Mesenteric fat pad (tissue), 1 donor: ENCODE measurements at places on chromosomes 3 and 15. TPM values are rescaled to one million over a fixed set of nuclear protein-coding genes. Genes with fewer than 3 reads are reported as not detected.

The FYCO1 gene
- total RNA-seq = 43.5 TPM

The MINAR1 gene
- 0.45 TPM for total RNA-seq

- no peak for DNase-seq
Measured at GRCh38 chr3:13440204-13440817, 20.2 kb upstream of the NUP210 start.

- peak; percentile 75 for DNase-seq
Measured at GRCh38 chr3:133884887-133885711, 10.6 kb downstream of the RAB6B start.

The SPINK8 gene
- not detected for total RNA-seq

DNA sequence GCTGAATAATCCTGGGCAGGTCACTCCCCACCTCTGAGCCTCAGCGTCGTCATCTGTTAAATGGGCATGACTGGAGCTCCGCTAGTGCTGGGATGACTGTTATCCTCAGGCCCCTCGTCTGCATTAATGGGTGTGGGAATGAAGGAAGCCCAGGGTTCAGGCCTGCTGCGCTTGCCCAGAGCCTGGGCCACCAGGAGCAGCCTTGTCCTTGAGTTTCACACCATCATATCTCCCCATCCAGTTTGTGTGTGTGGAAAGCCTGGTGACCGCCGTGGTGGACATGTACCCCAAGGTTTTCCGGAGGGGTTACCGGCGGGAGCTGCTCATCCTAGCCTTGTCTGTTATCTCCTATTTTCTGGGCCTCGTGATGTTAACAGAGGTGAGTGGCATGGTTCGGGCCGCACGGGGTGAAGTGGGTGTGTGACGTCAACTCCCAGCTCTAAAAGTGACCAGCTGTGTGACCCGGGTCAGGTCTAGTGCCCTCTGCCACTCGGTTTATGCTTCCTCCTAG is 63.5 kb upstream of the SLC6A1 start:
- DNase-seq = peak; percentile 82

DNA sequence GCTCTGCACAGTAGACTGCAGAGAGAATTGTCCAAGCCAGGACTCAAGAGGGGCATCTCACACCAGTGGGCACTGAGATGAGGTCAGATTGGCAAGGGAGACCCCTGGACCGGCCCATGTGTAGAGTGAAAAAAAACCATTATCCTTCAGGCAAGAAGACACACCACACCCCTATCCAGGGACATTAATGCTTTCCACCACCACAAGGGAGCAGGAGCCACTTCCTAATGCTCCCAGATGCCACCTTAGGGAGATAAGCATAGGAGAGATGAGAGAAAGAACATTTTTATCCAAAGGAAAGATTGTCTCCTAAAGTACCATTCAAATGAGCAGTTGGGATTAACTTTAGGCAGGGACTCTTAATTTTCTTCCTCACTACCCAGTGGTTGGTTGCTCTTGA is 109.6 kb upstream of the PTX3 start:
- no peak for DNase-seq

GRCh38 chr15:89307791-89308190 is 26.8 kb downstream of the POLG start:
- DNase-seq = no peak

DNA sequence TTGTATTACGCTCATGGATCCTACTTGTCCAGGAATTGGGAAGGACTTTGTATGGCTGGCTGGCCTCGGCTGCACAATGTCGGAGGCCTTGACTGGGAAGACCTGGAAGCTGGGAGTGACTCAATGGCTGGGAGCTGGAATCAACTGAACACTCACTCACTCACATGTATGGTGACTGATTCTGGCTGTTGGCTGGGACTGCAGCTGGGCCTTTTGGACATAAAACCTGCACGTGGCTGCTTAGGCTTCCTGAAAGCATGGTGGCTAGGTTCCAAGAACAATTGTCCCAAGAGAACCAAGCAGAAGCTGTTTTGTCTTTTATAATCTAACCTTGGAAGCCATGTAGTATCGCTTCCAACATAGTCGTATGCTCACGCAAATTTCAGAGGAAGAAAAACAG is 38.0 kb upstream of the CMTM8 start:
- no peak for DNase-seq

DNA sequence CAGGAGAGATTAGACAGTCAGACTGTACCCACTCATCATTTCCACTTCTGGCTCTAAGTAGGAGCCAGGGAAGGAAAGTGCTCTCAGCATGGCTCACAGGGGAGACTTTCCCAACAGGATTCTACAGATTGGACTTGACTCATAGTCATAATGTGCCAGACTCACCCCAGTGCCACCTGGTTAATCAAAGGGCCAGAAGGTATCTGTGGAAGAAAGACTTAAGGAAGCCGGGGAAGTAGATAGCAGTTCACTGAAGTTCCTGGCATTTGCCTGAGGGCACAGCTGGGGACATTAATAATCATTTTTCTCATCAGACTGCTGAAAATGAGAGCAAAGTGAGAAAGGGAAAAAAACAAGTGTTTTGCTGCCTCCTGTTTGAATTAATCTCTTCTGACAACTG is 717.5 kb downstream of the TUSC7 start:
- no peak for DNase-seq

DNA sequence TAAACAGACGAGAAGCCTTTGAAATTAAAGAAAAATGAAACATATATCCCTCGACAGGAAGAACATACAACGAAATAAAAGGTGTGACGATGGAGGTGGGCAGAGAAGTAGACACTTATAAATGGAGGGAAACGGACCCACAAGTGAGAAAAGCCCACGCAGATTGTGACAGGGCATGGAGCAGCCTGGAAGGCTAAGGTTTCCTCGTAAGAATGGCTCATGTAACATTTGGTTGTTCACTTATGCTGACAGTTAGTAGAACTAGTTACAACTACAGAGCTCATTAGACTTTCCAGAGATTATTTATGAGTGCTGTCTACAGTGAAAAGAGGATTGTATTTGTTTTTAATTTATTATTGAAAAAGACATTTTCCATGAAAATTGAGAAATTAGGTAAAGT is 82.6 kb downstream of the NR1I2 start:
- no peak for DNase-seq

GRCh38 chr3:24829629-24830229 is 335.1 kb upstream of the THRB start:
- no peak for DNase-seq

DNA sequence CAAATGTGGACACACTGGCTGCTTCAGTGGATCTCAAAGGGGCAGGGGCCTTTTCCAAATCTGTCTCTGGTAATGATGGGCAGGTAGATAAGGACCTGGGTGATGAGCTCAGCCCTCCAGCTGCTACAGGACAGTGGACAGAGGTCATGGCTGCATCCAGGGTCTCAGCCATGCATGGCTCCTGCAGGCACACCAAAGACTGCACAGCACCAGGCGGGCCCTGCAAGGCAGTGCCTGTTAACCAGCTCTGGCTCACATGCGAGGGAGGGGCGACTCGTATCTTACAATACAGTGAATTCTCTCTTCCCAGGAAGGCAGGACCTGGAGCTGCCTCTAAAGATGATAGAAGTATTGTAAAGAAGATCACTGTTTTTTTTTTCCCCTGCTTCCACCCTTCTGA is 58.7 kb downstream of the OXNAD1 start:
- no peak for DNase-seq

The PPP1R14D gene
- not detected for total RNA-seq

The SIDT1 gene
- total RNA-seq = 1.5 TPM

The SHC4 gene
- total RNA-seq = not detected

- DNase-seq = no peak
Measured at GRCh38 chr15:49412797-49413196, 10.2 kb upstream of the FGF7 start.

The AMIGO3 gene
- not detected for total RNA-seq

The RABL3 gene
- total RNA-seq = 29.6 TPM

The CCR8 gene
- not detected for total RNA-seq

DNA sequence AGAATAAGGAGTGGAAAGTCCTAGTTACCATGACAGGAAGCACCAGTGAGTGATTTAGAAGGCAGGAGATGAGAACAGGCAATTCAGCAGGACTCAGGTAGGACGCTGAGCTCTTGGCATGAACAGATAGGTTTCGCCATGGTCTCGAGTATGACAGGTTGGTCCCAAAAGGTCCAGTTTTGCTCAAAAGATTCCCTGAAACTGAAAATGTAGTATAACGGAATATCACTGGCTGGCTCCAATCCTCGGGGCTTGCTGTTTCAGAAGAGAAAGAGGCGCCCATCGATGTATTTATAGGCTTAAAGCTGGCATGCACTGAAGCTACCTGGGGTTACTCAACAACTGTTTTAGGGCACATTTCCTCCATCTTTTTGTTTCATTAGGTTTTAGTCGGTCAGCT is 59.2 kb downstream of the SRGAP3 start:
- peak; percentile 9 for DNase-seq
